CD4-positive, alpha-beta T cell treated with Interleukin-4 for 1 hour (primary cell): ENCODE measurements at places on chromosomes 6 and 20.

- DNase-seq: no peak
These were observed 321.2 kb upstream of the MAP3K7 start for GRCh38 chr6:90907931-90908655.

GRCh38 chr6:113576310-113576709 lies 280.8 kb upstream of the MARCKS start:
- DNase-seq: no peak

- DNase-seq: no peak
These were observed 14.9 kb upstream of the CST7 start for GRCh38 chr20:24934101-24934661.

DNA sequence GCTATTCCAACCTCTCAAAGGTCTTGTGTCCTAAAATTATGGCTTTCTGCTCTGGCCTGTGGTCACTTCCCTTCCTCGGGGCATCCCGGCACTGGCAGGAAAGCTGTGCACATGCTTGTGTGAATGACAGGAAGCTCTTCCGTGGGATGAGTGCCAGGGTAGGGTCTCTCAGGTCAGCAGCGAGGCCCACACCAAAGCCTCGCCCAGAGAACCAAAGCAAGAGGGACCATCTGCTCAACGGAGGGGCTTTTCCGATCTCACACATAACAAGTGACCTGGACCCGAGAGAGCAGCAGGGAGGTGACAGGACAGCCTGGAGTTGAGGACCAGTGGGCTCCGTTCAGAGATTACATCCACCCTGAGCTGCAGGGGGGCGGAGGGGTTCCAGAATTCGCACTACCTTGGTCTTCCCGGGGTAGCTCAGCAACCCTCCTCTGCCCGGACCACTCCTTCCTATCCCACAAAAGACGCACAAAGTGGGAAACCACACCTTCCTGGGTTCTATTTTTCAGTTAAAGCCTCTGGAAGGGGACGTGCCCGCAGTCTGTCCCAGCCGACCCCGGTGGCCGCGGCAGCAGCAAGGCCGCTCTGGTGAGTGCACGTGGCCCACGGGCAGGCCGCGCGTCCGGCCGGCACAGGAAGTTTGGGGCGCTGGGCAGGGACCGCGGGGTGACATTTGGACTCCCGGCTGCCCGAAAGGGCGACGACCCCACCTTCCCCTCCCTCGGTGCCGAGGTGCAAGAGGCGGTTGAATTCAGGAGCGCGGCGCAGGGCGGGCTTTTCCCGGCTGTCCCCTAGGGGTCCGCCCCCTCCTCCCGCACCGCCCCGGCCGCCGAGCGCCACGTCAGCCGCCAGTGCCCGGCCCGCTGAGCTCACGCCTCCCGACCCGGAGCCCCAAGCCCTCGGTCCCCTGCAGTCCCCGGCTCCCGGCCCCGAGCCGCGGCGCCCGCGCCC lies 988 bp downstream of the TXNDC5 start:
- no peak for DNase-seq

DNA sequence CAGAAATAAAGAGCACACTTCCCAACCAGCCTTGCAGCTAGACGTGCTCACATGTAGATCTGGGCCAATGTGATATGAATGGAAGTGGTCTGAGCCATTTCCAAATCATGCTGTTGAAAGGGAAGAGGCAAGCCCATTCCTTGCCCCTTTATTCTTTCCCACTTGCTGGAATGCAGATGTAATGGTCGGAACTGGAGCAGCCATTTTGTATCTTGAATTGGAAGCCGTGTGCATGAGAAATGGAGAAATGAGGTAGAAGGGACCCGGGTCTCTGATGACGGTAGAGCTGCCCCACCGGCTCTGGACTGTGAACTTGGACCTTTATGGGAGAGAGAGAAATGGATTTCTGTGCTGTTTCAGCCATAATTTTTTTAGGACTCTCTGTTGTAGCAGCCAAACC lies 54.8 kb upstream of the STX16 start:
- DNase-seq: no peak

- DNase-seq: no peak
These were observed 114.5 kb upstream of the SOX4 start for GRCh38 chr6:21478883-21479539.

DNA sequence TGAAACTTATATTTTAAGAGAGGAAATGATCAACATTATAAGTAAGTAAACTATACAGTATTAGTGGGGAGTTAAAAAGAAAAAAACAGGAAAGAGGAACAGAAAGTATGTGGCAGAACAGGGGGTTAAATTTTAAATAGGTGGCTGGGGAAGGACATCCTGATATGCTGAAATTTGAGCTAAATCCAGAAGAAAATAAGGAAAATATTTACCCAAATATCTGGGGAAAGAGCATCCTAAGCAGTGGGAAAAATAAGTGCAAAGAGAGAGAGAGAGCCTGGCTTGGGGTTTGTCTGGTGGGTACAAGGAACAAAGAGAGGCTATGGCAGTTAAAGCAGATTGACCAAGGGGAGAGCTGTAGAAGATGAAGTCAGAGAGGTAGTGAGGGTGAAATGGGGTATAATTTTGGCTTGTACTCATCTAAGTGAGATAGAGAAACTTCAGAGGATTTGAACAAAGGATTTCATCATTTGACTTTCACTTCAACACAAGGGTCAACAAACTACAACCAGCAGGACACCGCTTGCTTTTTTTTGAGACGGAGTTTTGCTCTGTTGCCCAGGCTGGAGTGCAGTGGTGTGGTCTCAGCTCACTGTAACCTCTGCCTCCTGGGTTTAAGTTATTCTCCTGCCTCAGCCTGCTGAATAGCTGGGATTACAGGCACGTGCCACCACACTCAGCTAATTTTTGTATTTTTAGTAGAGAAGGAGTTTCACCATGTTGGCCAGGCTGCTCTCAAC lies 328.4 kb upstream of the CNR1 start:
- no peak for DNase-seq

DNA sequence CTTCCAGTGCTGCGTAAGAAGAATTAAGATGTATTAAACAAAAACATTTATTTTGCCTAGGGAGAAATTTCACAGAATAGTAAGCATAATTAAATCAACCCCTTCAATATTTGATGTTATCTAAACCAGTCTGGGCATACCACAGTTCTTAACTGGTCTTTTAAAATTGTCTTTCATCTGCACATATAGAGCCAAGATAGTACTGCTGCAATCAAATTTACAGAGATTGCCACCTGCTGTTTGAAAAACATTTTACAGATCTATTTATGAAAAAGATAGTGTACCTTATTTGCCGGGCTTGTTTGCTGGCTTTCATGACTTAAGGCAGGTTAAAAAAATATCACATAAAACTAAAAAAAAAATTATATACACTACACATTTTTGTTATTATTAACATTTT lies 323.2 kb downstream of the ADGRB3 start:
- no peak for DNase-seq

DNA sequence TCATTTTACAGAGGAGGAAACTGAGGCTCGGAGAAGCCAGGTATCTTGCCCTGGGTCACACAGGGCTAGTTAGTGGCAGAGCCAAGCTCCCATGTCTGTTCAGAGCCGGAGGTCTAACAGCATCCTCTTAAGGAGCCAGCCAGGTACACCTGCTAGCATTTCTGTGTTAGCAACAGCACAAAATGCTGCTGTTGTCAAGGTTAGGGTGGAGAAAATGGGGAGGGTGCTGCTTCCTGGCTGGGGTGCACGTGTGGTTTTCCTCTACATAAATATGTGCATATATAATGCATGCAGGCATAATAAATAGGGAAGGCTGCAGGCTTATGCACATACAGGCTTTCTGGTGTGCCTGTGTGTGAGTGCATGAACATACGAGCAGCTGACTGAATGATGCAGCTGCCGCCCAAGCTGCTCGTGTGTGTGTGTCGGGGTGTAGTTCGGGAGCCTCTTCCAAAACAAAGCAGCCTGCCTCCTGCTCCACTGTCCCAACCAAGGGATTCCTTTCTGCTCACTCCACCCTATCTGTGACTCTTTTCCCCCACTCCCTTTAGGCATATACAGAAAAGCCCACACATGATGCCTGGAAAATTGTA lies 86.6 kb downstream of the CD40 start:
- DNase-seq: no peak
